HepG2 (cell line): ENCODE measurements at places on chromosomes 11 and 22. TPM values are rescaled to one million over a fixed set of nuclear protein-coding genes. Genes with fewer than 3 reads are reported as not detected.

- peak; percentile 2 for DNase-seq
Observed at GRCh38 chr11:92266806-92267205, 42.2 kb downstream of the FAT3 start.

GRCh38 chr22:31127181-31127772 lies 4.5 kb downstream of the INPP5J start:
- DNase-seq, result no peak

- DNase-seq, result no peak
Observed at GRCh38 chr22:42289671-42290541, 19.5 kb upstream of the TCF20 start.

DNA sequence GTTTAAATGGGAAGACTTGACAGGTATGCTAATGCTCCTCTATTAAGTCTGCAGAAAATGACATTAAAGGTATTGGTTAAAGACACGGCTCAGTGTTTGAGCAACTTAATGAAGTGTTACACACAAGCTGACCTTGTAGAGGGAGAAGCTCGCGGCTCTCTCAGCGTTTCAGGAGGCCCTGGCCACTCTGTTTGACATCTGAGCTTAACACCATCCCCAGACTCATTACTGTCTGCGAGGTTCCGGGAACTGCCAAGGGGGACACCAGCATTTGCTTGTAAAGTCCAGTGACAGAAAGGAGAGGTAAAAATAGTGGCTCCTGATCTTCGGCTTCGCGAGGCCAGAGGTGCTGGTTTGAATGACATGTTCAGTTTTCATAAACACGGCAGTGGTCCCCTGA lies 540.7 kb upstream of the CADM1 start:
- no peak for DNase-seq

DNA sequence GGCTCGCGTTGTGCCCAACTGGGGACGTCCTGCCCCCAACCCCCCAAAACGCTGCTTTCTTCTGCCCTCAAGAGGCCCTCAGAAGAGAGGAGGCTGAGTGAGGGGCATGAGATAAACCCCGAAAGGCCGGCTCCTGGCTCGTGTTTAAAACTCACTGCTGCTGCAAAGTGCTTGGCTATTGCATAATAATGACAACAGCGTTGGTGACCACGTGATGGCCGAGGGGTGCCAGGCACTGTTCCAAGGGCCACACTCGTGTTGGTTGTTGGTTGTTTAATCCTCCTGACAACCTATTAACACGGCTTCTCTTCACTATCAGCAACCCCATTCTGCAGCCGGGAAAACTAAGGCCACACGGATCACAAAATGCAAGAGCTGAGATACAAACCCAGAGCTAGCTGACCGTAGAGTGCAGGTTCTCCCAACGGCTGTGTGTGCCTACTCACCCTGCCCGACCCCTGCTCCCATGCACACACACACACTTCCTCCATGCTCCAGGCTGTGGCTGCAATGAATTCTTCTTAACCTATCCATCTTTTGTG lies 51.0 kb downstream of the ANO1 start:
- DNase-seq, result no peak

- DNase-seq, result no peak
Observed at GRCh38 chr11:94751786-94752185, 16.4 kb upstream of the AMOTL1 start.

GRCh38 chr11:111977146-111978027 lies 40.2 kb downstream of the DIXDC1 start:
- DNase-seq, result no peak

GRCh38 chr11:114796954-114797721 lies 118.8 kb downstream of the NXPE2 start:
- DNase-seq, result no peak

GRCh38 chr22:30717331-30717921 lies 22.8 kb downstream of the OSBP2 start:
- peak; percentile 12 for DNase-seq

Gene CD6
- not detected in 2 replicates for total RNA-seq

Gene CSNK2A3
- 3.5 and 5.4 TPM in 2 replicates for total RNA-seq

Gene INSC
- not detected in 2 replicates for total RNA-seq

Gene ANO1
- not detected in 2 replicates for total RNA-seq

Gene SLC37A2
- total RNA-seq, result 1.8 and 4.6 TPM in 2 replicates

Gene FAM180B
- total RNA-seq, result 0.40 and 0.42 TPM in 2 replicates

Gene SLC22A9
- 1.9 and 4.0 TPM in 2 replicates for total RNA-seq

Gene APLNR
- total RNA-seq, result not detected in 2 replicates

Gene CSF2RB
- not detected in 2 replicates for total RNA-seq

Gene KCNJ1
- total RNA-seq, result not detected in 2 replicates

Gene FOXRED2
- 20.8 and 28.1 TPM in 2 replicates for total RNA-seq

Gene CCDC81
- 0.15 and 0.18 TPM in 2 replicates for total RNA-seq

Gene RAB1B
- 73.7 and 77.9 TPM in 2 replicates for total RNA-seq
